Thymus (tissue), 14 donors: ENCODE measurements at places on chromosomes 5 and 9. TPM values are rescaled to one million over a fixed set of nuclear protein-coding genes. Genes with fewer than 3 reads are reported as not detected.

Gene SKIC3
- total RNA-seq, result 68.1 TPM

- H3K27me3 ChIP-seq, result no peaks in the 10 kb centered on the region
- H3K4me3 ChIP-seq, result peak overlapping the region; percentile 96
- no peaks in the 10 kb centered on the region for H3K36me3 ChIP-seq
These were observed 616 bp upstream of the ENC1 start for GRCh38 chr5:74640954-74641734.

- DNase-seq, result no peak
- no peaks in the 10 kb centered on the region for H3K36me3 ChIP-seq
- H3K27me3 ChIP-seq, result no peaks in the 10 kb centered on the region
- no peaks in the 10 kb centered on the region for H3K4me1 ChIP-seq
- no peak overlapping the region for H3K27ac ChIP-seq
These were observed 166.4 kb upstream of the PIK3R1 start for GRCh38 chr5:68049053-68049713.

GRCh38 chr9:4933177-4933576 is 51.9 kb upstream of the JAK2 start:
- peak; percentile 20 for DNase-seq
- no peak overlapping the region for H3K4me3 ChIP-seq
- no peak overlapping the region for H3K27ac ChIP-seq
- H3K36me3 ChIP-seq, result no peaks in the 10 kb centered on the region

GRCh38 chr5:122156724-122157325 is 27.5 kb downstream of the ZNF474 start:
- DNase-seq, result no peak
- no peak overlapping the region for H3K4me3 ChIP-seq
- H3K36me3 ChIP-seq, result no peaks in the 10 kb centered on the region
- H3K27ac ChIP-seq, result no peak overlapping the region
- no peaks in the 10 kb centered on the region for H3K27me3 ChIP-seq

DNA sequence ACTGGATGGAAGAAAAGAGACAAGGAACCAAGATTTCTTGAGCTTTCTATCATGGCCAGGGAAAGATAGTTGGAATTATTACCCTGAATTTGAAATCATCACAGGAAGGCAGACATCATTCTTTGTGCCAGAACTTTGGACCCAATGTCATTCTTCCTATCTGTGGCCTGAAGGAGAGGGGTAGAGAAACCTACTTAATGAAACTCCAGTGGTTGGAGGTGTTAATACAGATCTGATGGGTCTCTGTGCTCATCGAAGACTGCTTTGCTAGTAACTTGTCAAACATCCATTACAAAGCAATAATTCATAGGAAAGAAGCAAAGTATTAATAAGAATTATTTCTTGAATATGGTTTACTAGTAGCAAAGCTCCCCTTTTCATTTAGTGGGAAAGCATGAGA is 26.9 kb downstream of the PRLR start:
- H3K4me1 ChIP-seq, result no peaks in the 10 kb centered on the region
- H3K27ac ChIP-seq, result no peak overlapping the region
- no peaks in the 10 kb centered on the region for H3K27me3 ChIP-seq
- no peak overlapping the region for H3K4me3 ChIP-seq

- no peaks in the 10 kb centered on the region for H3K27me3 ChIP-seq
- no peak overlapping the region for H3K4me3 ChIP-seq
- no peak for DNase-seq
These were observed 269.0 kb upstream of the RGMB start for GRCh38 chr5:98504505-98504904.
